ENCODE measurements at places on chromosomes 3 and 15.

- no peak for DNase-seq
These were observed 202.7 kb upstream of the BHLHE40 start for GRCh38 chr3:4776399-4776979.

DNA sequence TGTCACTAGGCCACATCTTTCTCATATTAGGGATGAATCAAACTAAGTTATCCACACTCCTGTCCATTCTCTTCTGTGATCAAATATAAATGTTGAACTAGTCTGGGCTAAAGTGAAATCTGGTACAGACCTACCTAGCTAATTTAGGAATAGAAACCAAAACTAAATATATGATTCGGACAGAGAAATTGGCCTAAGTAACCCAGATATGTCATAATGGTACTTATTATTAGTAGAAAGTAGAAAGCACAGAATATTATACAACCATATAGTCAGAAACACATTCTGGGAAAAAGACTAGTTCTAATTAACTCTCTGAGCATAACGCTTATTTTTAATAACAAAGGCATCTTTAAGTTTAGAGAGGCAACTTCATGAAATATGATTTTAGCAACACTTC, 389.0 kb downstream of the LSAMP start:
- no peak for DNase-seq

DNA sequence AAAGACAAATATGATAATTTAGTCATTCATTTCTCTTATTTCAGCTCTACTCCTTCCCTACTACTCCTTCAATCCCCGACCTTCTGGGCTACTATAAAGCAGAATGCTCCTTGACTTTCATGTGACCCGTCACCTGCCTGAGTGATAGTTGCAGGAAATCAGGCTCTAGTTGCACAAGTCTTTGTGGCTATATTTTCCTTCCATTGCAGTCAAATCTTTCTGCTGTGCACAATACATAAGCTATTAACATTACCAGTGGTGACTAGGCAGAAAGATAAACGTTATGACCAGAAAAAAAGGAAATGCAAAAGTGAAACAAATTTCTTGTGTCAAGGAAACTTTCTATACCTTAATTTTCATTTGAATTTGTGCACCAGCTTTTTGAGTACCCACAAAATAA, 2.3 kb downstream of the SUCNR1 start:
- DNase-seq: no peak

GRCh38 chr15:91186904-91187656, 87.0 kb downstream of the SV2B start:
- DNase-seq: peak; percentile 1

DNA sequence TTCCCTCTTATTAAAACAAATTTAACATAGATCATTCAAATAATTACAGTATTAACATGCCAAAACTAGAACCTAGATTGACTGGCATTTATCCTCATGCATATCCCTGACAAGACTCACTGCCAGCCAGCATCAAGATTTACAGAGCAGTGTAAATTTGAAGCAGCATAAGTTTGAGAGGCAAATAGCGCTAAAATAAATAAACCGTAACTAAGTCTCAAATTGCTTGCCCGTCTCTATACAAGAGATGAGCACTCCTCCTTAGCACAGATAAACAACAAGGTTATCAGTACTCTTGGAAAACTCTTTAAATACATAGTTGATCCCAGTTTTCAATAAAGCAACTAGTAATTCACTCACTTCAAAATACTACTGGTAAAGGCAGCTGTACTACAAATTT, 29.6 kb downstream of the MSL2 start:
- DNase-seq: no peak

GRCh38 chr3:10268930-10269329, 20.7 kb downstream of the TATDN2 start:
- no peak for DNase-seq

DNA sequence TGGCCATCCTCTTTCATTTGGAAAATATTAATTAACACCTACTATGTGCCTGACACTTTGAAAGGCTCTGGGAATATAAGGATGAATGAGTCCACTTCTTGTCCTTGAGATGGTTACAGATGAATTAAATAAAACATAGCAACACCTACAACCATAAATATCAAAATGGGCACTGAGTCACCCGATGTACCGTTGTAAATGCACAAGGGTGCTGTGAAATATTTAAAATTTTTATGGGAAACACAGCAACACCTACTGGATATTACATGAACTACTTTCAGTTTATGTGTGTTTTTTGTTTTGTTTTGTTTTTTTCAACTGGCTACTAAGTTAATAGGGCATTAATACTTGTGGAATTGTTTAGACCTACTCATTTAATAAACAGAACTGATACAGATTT, 239.0 kb upstream of the NAALADL2 start:
- peak; percentile 12 for DNase-seq
